ENCODE measurements at places on chromosomes 12 and 14. TPM values are rescaled to one million over a fixed set of nuclear protein-coding genes. Genes with fewer than 3 reads are reported as not detected.

The ADGRD1 gene
- total RNA-seq, result not detected

The PSME2 gene
- 115 TPM for total RNA-seq

DNA sequence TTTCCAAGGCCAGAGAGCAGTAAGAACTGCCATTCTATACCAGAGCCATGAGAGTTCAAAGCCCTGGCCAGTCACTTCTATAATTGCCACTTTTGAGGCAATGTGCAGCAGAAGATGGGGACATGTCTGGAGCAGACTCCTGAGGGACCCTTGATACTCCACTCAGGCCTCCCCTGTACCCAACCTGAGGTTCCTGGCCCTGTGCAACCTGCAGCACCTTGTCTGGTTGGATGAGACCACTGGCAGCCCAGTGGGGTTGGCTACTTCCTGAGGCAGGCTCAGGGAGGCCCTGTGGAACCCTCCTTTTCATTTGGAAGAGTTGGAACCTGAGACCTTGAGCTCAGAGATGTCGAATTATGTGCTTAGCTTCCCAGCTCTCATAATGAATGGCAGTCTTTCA lies 54.4 kb downstream of the GALNT16 start:
- no peak for DNase-seq

DNA sequence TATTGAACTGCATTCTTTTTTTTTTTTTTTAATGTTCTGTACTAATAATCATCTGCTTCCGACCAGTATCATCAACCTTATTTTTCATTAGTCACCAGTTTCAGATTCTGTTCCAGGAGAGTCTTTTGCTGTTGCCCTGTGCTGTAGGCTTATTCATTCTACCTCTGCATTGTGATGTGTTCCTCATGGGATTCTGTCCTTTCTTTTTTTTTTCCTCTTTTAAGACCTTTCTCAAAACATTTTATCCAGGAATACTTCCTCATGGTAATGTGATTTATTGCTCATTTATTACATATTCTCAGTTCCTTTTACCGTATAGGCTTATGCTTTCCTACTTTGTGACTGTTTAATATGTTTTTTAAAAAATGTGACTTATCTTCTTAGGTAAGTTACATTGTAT lies 4.8 kb downstream of the NDUFA9 start:
- no peak for DNase-seq

DNA sequence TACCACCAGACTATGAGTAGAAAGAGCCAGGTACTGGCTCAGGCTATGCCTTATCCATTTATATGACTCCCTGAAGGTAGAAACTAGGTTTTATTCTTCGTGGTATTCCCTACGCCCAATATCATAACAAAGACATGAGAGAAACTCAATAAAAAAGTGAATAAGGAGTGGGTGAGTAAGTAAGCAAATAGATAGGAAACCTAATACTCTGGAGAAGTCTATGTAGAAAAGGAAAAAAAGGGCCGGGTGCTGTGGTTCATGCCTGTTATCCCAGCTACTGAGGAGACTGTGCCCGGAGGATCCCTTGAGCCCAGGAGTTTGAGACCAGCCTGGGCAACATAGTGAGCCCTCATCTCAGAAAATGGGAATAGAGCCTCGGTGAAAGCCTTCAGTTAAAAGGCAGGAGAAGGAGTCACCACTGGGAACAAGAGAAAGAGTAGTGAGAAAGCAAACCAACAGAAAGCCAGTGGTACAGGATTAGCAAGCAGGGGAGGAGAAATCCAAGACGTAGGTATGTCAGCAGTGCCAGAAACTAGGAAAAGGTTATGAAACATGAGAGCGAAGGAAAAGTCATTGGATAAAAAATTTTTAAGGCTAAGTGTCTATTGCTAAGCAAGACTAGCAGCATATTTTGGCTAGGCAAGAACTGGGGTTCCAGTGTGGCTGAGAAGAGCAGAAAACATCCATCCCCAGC lies 6.0 kb upstream of the OR6J1 start:
- no peak for DNase-seq

- DNase-seq, result no peak
Observed at GRCh38 chr14:22685467-22685866, 41.3 kb upstream of the OR6J1 start.

GRCh38 chr14:72679141-72679535 lies 214.8 kb downstream of the DPF3 start:
- DNase-seq, result no peak

DNA sequence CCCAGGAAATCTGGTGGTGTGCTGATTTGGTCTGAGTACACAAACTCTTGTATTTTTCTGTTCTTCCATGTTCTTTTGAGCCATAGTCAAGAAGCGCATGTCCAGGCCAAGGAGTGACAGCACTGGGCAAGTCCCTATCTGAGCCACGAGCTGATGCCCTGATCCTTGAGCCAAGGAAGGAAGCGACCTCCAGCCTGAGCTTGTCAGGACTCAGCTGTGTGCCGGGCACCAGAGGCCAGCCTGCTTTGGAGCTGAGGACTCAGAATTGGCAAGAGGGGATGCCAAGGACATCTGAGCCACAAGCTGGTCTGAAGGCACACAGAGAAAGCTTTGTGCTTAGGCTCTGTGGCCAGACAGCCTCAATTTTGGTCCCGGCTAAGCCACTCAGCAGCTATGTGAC lies 52.6 kb downstream of the GALNT16 start:
- DNase-seq, result no peak
